ENCODE measurements at places on chromosomes 3 and 15. TPM values are rescaled to one million over a fixed set of nuclear protein-coding genes. Genes with fewer than 3 reads are reported as not detected.

GRCh38 chr3:136262559-136262958 is 12.4 kb downstream of the PCCB start:
- no peak overlapping the region for H3K4me3 ChIP-seq
- H3K27me3 ChIP-seq: no peaks in the 10 kb centered on the region
- H3K4me1 ChIP-seq: peaks cover 10% of the 10 kb centered on the region

Gene TIGIT
- not detected for total RNA-seq

- no peaks in the 10 kb centered on the region for H3K27me3 ChIP-seq
- no peaks in the 10 kb centered on the region for H3K36me3 ChIP-seq
- H3K4me3 ChIP-seq: 0 out of 2 replicates have a peak overlapping the region, but pooled peaks have one; percentile 1
These were observed 54.6 kb downstream of the RBMS3 start for GRCh38 chr3:29335438-29335837.

Gene ICE2
- 25.1 TPM for total RNA-seq

Gene TBC1D23
- 35.3 TPM for total RNA-seq

Gene ELL3
- total RNA-seq: 2.8 TPM

DNA sequence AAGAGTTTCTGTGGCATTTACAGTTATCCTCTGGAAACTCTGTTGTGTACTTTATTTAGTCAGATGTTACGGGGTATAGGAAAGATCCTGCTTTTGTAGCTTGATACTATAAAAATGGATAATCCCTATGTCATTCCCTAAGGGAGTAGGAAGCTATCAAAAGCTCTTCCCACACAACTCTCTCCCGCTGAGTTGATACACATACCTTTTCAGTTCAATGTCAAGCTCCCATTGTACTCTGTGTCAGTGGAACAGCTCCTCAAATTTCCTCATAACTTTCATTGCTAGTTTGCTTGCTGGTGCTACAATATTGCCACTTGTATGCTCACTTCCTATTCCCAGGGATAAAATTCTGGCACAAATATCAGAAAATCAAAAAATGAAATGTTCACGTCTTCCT is 893.3 kb upstream of the GBE1 start:
- no peak overlapping the region for H3K4me3 ChIP-seq
- H3K4me1 ChIP-seq: no peaks in the 10 kb centered on the region
- DNase-seq: no peak
- no peak overlapping the region for H3K27ac ChIP-seq
- no peaks in the 10 kb centered on the region for H3K36me3 ChIP-seq
- no peaks in the 10 kb centered on the region for H3K27me3 ChIP-seq

- DNase-seq: no peak
- no peaks in the 10 kb centered on the region for H3K36me3 ChIP-seq
- H3K4me1 ChIP-seq: peaks cover 11% of the 10 kb centered on the region
- no peak overlapping the region for H3K4me3 ChIP-seq
- no peaks in the 10 kb centered on the region for H3K27me3 ChIP-seq
These were observed 113.2 kb downstream of the TCF12 start for GRCh38 chr15:57031605-57032004.

DNA sequence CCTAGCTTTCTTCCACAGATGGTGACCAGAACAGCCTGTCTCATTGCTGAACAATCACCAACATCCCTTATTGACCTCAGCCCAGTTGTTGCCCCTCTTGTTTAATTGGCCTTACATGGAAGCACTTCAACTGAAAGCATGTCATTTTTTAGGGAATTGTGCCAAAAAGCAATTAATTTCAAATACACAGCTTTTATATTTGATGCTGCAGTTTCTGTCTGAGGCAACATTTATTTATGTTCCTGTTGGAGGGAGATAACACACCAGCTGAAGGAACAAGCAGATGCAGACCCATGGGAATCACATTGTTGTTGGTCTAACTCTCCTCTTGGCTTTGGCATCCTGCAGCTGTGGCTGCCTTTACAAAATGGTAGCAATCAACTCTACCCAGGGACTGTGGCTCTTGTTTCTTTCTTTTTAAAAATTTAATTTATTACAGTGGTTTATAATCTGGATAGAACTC is 498.1 kb upstream of the RGMA start:
- H3K4me3 ChIP-seq: no peak overlapping the region
- H3K27me3 ChIP-seq: no peaks in the 10 kb centered on the region
- no peaks in the 10 kb centered on the region for H3K4me1 ChIP-seq
- H3K36me3 ChIP-seq: no peaks in the 10 kb centered on the region
- no peak for DNase-seq

- no peaks in the 10 kb centered on the region for H3K4me1 ChIP-seq
- H3K27me3 ChIP-seq: peaks cover 30% of the 10 kb centered on the region
- H3K36me3 ChIP-seq: no peaks in the 10 kb centered on the region
- H3K27ac ChIP-seq: no peak overlapping the region
- H3K4me3 ChIP-seq: no peak overlapping the region
These were observed 43.3 kb upstream of the SIAH2 start for GRCh38 chr3:150806185-150806835.

- H3K27me3 ChIP-seq: no peaks in the 10 kb centered on the region
- H3K36me3 ChIP-seq: no peaks in the 10 kb centered on the region
- no peak overlapping the region for H3K27ac ChIP-seq
- H3K4me3 ChIP-seq: no peak overlapping the region
These were observed 261.5 kb upstream of the ZNF385D start for GRCh38 chr3:22012471-22012870.

GRCh38 chr3:106004137-106004681 is 135.4 kb upstream of the CBLB start:
- no peaks in the 10 kb centered on the region for H3K27me3 ChIP-seq
- H3K4me3 ChIP-seq: peak overlapping the region; percentile 13
- H3K27ac ChIP-seq: 0 out of 2 replicates have a peak overlapping the region, but pooled peaks have one; percentile 20
- H3K4me1 ChIP-seq: no peaks in the 10 kb centered on the region
- no peak for DNase-seq

DNA sequence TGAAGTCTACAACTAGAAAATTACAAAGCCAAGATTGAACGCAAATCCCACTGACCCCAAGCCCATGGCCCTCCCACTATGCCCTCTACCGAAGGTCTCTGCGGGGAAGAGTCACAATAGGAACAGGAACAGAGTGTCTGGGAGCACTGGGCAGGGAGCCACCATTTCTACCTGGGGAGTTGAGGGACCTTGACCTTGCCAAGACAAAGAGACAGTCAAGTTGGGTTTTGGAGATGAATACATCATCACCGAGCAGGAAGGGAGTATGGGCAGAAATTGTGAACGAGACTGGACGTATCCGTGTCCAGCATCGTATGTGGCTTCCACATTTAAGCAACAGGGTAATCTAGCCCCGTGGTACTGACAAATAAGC is 30.8 kb upstream of the BFSP2 start:
- no peak for DNase-seq
- no peak overlapping the region for H3K27ac ChIP-seq
- no peaks in the 10 kb centered on the region for H3K27me3 ChIP-seq
- H3K4me1 ChIP-seq: no peaks in the 10 kb centered on the region
- no peaks in the 10 kb centered on the region for H3K36me3 ChIP-seq
- H3K4me3 ChIP-seq: no peak overlapping the region

DNA sequence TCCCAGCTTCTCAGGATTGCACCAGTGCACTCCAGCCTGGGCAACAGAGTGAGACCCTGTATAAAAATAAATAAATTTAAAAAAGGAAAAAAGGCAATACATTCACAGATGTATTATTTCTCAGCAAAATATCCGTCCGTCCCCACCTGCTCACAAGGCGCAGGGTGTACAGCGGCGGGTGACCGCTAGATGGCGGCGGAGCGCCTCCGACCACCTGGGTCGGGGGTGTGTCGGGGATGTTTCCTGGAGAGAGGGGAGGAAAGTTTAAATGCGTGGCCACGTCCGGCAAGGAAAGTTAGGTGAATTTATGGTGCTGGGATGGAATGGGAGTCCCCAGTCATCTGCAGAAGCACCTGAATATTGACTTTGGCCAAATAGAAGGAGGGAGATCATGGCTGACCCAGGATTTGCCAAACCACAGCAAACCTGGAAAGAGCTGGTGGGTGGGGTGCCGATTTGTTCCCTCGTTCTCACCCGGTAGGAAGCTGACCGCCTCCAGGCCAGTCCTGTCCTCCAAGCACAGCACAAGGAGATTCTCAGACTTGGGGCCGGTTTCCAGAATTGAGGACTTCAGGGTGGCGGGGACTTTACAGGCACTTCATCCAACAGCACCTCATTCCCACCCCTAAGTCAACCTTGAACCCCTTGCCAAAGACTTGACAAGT is 88.3 kb downstream of the TMEM266 start:
- H3K36me3 ChIP-seq: no peaks in the 10 kb centered on the region
- no peaks in the 10 kb centered on the region for H3K27me3 ChIP-seq
- DNase-seq: peak; percentile 47
- H3K4me1 ChIP-seq: peaks cover 17% of the 10 kb centered on the region

DNA sequence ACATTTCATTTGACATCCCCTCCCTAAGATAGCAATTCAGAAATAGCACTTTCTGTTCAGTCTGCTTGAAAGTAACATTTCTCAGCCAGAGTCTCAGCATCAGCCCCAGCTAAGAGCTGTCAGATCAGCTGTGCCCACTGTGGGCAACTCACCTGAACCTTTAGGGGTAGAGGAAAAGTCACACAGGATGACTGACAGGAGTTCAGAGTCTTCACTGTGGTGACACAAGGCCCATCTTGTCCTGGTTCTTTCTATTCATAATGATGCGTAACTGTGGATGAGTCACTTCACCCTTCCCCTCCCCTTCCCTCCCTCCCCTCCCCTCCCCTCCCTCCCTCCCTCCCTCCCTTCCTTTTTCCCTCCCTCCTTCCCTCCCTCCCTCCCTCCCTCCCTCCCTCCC is 96.1 kb upstream of the RASGRP1 start:
- no peaks in the 10 kb centered on the region for H3K36me3 ChIP-seq
- no peak overlapping the region for H3K27ac ChIP-seq
- H3K4me1 ChIP-seq: no peaks in the 10 kb centered on the region

DNA sequence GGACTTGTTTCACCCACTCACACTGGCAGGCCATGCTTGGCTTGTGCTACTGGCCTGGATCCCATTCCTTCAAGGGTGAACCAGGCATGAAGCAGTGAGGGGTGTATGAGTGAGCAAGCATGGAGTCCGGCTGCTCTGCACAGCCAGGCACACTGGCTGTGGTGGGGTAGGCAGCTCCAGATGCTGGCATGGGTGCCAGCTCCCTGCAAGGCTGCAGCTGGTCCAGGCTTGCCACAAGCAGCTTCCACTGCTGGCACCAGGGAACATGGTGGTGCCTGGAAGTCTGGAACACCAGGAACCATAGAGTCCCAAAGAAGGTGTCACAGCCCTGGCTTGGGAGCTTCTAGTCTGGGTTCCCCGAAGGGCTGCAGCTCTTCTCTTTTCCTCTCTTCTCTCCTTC is 395.1 kb downstream of the UNC13C start:
- no peak overlapping the region for H3K4me3 ChIP-seq
- H3K27ac ChIP-seq: no peak overlapping the region
- no peaks in the 10 kb centered on the region for H3K36me3 ChIP-seq
- no peak for DNase-seq
- H3K4me1 ChIP-seq: no peaks in the 10 kb centered on the region

GRCh38 chr3:139131951-139132350 is 87.3 kb upstream of the PRR23C start:
- no peak for DNase-seq
- H3K27ac ChIP-seq: no peak overlapping the region
- no peaks in the 10 kb centered on the region for H3K27me3 ChIP-seq
- no peaks in the 10 kb centered on the region for H3K4me1 ChIP-seq

- DNase-seq: peak; percentile 57
- H3K27me3 ChIP-seq: no peaks in the 10 kb centered on the region
- H3K27ac ChIP-seq: peak overlapping the region; percentile 98
- H3K4me1 ChIP-seq: peaks cover 19% of the 10 kb centered on the region
- peaks cover 12% of the 10 kb centered on the region for H3K36me3 ChIP-seq
These were observed 36.6 kb downstream of the ATP6V1A start for GRCh38 chr3:113783463-113783862.

GRCh38 chr3:155262295-155262694 is 31.2 kb downstream of the STRIT1 start:
- DNase-seq: no peak
- H3K4me3 ChIP-seq: no peak overlapping the region
- no peaks in the 10 kb centered on the region for H3K4me1 ChIP-seq
- H3K36me3 ChIP-seq: no peaks in the 10 kb centered on the region
- no peaks in the 10 kb centered on the region for H3K27me3 ChIP-seq
- H3K27ac ChIP-seq: no peak overlapping the region

GRCh38 chr3:42072831-42073301 is 18.3 kb upstream of the TRAK1 start:
- H3K27me3 ChIP-seq: no peaks in the 10 kb centered on the region
- no peak for DNase-seq
- H3K4me3 ChIP-seq: no peak overlapping the region
- no peaks in the 10 kb centered on the region for H3K36me3 ChIP-seq
- H3K4me1 ChIP-seq: peaks cover 24% of the 10 kb centered on the region
- H3K27ac ChIP-seq: peak overlapping the region; percentile 48

Measured in SJSA1 (cell line).